KG1 (cell line): ENCODE measurements at places on chromosomes 16 and 17.

- no peak for DNase-seq
Observed at GRCh38 chr16:68246121-68246520, 948 bp downstream of the PLA2G15 start.

- DNase-seq = no peak
Observed at GRCh38 chr17:1865252-1866037, 35.6 kb downstream of the RPA1 start.

DNA sequence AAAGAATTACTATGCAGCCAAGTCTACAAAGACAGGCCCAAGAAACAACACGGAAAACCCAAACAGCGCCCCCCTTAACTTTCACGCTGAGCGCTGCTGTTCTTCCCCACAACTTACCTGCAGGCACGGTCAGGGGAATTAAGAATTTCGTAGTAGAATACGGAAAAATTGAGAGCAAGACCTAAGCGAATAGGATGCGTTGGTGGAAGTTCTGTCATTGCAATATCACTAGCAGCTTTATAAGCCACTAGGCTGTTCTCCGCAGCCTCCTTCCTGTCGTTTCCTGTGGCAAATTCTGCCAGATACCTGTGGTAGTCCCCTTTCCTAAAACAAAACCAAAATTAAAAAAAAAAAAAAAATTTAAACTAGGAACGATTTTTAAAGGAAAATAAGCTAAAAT lies 39.0 kb downstream of the YWHAE start:
- no peak for DNase-seq

- no peak for DNase-seq
Observed at GRCh38 chr17:8466873-8467272, 31.2 kb downstream of the NDEL1 start.

DNA sequence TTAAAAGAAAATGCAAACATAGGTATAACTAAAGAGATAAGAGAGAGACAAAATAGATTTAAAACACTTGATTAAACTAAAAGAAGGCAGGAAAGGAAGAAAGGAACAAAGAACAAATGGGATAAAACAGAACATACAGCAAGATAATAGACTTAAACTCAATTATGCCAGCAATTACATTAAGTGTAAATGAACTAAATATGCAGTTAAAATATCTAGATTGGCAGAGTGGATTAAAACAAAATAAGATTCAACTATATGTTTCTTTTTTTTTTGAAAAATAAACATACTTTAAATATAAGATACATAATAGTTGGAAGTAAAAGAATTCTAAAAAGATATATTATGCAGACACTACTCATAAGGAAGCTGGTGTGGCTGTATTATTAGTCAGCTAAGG lies 9.7 kb upstream of the CFAP20 start:
- DNase-seq = no peak

- DNase-seq = no peak
Observed at GRCh38 chr17:37546302-37546701, 56.6 kb downstream of the DUSP14 start.

GRCh38 chr17:72414967-72415853 lies 294.4 kb downstream of the SOX9 start:
- no peak for DNase-seq

DNA sequence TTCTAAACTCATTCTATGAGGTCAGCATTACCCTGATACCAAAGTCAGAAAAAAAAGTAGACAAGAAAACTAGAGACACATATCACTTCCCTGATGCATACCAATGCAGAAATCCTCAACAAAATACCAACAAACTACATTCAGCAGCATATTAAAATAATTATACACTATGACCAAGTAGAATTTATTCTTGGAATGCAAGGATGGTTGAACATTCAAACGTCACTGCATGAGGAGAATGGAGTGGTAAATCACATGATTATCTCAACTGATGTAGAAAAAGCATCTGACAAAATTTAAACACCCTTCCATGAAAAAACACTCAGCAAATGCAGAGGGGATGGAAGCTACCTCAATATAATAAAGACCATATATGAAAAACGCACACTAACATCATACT lies 155.0 kb upstream of the KCNJ18 start:
- DNase-seq = no peak

DNA sequence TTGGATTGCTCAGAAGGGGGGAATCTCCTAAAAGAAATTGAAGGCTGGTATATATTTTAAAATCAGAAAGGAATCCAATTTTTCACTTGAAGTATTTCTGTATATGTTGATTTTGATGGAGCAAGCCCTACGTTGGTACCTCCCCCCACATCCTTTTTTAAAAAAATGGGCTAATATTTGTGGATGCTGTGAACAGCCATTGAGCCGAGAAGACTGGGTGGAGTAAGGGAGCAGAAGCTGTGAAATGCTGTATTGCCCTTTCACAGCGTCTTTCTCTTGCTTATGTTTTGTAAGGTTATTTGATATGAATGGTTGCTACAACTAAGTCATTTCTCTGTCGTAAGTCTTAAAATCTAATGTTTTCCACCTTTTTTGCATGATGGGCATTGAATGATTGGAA lies 2.3 kb downstream of the PAFAH1B1 start:
- no peak for DNase-seq

- DNase-seq = no peak
Observed at GRCh38 chr16:75702242-75702641, 981 bp upstream of the DUXB start.

DNA sequence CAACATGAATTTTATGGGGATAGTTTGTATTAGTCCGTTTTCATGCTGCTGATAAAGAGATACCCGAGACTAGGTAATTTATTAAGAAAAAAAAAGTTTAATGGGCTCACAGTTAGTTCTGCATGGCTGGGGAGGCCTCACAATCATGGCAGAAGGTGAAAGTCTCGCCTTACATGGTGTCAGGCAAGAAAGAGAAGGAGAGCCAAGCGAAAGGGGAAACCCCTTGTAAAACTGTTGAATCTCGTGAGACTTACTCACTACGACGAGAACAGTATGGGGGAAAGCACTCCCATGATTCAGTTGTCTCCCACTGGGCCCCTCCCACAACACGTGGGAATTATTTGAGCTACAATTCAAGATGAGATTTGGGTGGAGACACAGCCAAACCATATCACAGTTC lies 181.5 kb downstream of the PRKCA start:
- no peak for DNase-seq

DNA sequence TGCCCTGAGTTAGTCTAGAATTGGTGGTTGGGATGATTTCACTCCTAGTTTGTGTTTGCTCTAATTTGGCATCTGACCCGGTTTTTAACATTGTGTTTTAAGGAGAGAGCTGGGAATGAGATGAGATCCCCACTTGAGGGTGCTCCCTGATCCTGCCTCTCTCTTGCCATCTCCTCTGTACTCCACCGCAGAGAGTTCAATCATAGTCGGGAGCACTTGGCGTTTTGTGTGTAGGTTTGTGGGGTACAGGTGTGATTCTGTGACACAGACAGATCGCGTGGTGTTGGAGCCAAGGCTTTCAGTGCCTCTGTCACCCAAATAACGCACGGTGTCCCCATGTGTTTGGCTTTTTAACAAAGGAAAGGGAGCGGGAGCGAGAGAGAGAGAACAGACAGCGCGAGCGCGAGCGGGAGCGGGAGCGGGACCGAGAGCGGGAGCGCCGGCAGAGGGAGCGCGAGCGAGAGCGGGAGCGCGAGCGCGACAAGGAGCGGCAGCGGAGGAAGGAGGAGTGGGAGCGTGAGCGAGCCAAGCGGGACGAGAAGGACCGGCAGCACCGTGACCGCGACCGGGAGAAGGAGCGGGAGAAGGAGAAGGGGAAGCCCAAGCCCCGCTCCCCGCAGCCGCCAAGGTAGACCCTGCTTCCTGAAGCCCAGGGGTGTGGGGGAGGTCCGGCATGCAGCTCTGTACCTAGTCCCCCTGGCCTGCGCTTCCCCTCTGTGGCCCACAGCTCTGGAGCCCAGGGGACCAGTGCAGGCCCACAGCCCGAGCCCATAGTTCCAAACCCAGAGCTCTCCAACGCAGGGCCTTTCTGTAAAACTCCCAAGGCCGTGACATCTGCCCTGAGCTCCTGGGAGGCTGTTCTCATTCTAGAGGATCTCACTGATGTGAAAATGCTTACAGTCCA lies 27.2 kb upstream of the IL17C start:
- DNase-seq = no peak

DNA sequence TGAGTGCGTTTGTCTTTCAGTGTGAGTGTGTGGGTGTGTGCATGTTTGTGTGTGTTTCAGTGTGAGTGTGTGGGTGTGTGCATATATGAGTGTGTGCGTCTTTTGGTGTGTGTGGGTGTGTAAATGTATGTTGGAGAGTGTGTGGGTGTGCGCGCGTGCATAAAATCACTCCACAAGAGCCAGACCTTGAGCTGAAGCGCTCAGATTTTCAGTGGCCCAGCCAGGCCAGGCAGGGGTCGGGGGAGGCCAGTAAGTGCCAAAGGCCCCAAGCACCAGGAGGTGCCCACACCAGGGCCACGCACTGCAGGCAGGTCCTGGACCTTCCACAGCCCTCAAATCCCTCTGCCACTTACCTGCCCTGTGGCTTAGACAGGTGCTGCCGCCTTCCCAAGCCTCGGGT lies 184.0 kb downstream of the SOX9 start:
- no peak for DNase-seq

GRCh38 chr17:30555942-30556341 lies 78.7 kb downstream of the GOSR1 start:
- DNase-seq = no peak

DNA sequence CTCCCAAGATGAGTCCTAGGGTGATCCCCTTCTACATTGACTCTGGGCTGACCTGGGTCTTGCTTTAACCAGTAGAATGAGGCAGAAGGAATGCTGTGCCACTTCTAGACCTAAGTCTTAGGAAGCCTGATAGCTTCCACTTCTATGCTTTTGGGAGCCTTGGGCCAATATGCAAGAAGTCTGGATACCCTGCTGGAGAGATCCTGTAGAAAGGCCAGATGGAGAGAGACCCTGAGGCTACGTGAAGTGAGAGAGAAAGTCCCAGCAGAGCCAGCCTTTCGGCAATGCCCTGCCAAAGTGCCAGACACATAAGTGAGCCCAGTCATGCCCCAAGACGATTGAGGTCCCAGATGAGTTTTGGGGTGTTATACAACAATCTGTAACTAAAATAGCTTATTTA lies 1.7 kb downstream of the KRT222 start:
- DNase-seq = no peak

- DNase-seq = no peak
Observed at GRCh38 chr17:66021757-66022156, 170.2 kb downstream of the CEP112 start.

- DNase-seq = no peak
Observed at GRCh38 chr17:64377769-64378282, 12.8 kb downstream of the PECAM1 start.

DNA sequence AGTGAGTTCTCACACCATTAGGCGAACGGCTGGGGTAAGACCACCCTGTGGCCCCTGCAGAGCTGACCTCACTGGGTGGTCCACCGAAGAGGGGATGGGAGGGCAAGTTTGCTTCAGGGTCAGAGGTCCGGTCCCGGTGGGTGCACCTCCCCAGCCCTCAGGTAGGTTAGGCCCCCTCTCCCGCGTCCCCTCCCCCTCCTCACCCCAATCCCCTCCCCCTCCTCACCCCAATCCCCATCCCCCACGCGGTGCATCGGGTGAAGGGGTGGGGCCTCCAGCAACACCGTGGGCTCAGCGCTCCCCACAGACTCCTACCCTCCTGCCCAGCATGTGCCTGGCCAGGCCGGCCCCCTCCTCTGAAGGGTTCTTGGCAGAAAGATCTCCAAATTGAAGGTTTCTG lies 13.4 kb downstream of the MCRIP1 start:
- DNase-seq = no peak

GRCh38 chr16:67259705-67260104 lies 10.9 kb downstream of the SLC9A5 start:
- no peak for DNase-seq

GRCh38 chr17:38587203-38587602 lies 18.5 kb downstream of the SRCIN1 start:
- DNase-seq = no peak

GRCh38 chr17:40312893-40313667 lies 4.1 kb downstream of the RARA start:
- no peak for DNase-seq

- no peak for DNase-seq
Observed at GRCh38 chr17:49523706-49524472, 28.8 kb downstream of the NGFR start.

- DNase-seq = peak; percentile 12
Observed at GRCh38 chr16:58128181-58128631, 975 bp downstream of the CFAP20 start.

DNA sequence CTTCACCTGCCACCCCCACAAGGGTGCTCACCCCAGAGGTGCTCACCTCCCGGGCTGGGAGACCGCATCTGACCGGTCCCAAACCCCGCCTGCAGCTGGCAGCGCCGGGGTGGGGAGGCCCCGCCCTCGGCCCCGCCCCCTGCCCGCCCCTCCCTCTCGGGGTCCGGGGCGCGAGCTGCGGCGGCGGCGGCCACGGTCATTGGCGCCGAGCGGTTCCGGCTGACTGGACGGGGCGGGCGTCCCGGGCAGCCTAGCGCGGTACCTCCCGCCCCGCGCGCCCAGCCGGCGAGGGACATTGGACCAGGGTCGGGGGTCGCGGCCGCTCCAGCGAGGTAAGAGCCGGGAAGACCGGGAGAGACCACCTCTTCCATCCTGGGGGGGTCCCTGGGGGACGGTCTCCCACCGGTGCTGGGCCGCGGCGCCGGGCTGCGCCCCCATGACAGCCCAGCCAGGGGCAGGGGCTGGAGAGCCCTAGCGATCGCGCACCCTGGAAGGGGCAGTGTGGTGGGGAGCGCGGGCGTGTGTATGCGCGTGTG lies at the start of gene CACNG5:
Gene CACNG5 (plus strand): TSS at position 199 of the 536 bp plus-strand sequence. CDS start 42,216 bp downstream, outside the sequence.
- DNase-seq = no peak

GRCh38 chr17:51445946-51446345 lies 185.6 kb downstream of the UTP18 start:
- DNase-seq = peak; percentile 54

DNA sequence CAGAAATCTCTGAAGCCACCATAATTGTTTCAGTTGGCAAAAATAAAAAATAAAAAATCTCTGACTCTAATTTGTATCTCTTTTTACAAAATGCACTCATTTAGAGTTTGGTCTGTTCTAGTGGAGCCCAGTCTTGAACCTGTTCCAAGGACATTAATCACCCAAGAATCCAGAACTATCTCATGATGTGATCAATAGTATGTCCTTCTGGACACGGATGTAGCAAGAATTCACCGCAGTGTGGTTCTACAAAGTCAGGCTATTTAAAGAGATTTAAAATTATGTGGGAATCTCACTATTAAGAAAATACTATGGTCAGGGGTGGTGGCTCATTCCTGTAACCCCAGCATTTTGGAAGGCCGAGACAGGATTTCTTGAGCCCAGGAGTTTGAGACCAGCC lies 21.8 kb upstream of the ANKFN1 start:
- DNase-seq = no peak

DNA sequence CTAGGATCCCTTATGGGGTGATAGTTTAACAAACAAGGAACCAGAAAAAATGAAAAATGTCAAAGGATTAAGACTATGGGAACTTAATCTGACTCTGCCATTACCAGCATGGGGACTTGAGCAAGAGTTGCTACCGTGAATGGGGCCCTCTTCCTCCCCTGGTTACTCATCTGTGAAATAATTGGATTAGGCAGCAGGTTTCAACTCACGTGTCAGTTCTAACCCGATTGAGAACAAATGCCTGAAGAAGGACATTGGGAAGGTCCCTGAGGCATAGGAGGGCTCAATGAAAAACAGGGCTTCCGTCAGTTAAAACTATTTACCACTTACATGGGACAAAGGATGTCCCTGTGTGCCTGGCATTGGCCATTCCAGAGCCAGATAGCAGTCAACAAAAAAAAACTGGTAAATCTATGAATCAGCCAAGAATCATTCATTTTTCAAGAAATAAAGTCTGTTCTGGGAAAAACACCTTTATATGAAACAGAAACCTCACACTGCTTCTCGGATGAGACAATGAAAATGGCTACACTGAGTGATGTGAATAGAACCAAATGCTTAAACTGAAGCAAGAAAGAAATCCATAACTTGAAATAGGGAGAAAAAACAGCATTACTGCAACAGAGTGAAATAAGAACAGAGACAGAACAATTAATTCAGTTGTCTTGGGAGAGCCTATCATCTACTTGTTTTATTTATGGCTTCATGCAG lies 104.3 kb downstream of the ADAMTS18 start:
- no peak for DNase-seq
